ENCODE measurements at places on chromosomes 4 and X. TPM values are rescaled to one million over a fixed set of nuclear protein-coding genes. Genes with fewer than 3 reads are reported as not detected.

DNA sequence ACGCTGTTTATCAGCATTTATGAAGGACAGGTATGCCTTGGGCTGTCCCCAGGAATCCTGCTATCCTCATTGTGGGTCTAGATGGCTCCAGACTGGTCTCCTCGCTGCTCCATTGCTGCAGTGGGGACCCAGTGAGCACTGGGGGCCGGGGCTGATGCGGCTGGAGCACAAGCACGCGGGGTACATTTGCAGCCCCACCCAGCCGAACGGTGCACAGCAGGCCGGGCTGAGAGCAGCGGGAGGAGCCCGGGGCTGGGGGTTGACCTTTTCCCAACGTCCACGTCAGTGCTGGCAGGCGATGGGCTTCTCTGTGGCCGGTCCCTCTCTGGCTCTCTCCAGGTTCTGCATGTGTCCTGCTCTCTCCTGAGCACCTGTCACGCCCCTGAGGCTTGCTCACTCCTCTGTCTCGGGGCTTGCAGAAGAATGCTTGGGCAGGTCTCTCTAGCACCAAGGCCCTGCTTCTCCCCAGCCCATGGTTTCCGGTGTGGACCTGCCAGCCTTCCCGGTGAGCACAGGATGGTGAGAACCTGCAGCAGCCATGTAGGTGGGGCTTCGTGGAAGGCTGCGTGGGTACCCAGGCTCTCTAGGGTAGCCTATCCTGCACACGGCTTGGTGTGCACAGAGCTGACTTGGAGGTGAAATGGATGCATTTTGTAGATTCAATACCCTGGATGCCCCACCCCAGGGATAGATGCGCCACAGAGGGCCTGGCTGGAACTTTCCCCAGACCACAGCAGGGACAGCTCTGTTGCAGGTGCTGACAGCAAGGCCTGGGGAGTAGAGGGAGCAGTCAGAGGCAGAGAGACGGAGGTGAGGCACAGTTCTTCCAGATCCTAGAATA lies 89.1 kb upstream of the ADRA2C start:
- no peak for DNase-seq

- DNase-seq = no peak
These were observed 79.5 kb downstream of the RBM47 start for GRCh38 chr4:40550196-40550595.

DNA sequence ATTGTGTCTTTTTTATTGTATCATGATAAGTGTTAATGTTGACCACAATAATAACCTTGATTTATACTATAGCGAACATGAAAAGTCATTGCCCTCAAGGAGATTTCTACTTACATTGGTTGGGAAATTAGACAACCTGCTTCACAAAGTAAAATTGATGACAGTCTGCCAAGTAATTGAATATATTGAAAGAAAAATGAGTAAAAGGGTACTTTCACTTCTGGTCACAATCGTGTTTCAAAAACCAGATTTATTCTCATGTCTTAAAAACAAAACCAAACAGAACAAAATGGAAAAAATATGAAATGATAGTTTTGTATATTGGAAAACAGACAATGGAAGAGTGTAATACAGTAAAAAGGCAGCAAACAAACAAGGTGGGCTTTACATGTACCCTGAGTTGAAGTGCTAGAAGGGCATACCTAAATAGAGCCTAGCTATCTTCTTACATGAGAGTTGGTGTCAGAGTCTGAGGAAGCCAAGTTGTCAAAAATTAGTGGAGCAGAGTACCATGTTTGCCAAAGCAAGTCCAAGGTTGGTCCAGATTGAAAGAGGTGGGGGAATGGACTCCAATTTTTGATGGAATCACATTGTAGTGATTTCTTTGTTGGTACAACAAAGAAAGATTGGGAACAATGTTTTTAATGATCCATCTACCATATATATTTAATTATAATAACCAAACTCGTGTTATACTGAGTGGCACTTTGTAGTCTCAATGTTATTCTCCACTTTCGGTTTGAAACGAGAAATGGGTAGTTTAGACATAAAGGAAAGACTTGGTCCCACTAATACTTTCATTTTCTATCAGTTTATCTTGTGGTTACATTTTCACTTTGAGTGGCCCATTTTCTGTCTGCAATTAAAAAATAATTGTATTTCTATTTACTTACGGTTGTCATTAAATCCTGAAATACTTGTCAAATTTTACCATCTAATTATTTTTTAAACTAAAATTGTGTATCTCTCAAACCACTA lies 775.6 kb downstream of the STIM2 start:
- no peak for DNase-seq

- DNase-seq = no peak
These were observed 201.8 kb upstream of the LEF1 start for GRCh38 chr4:108370291-108371141.

GRCh38 chr4:154478547-154478946 lies 13.1 kb downstream of the DCHS2 start:
- DNase-seq = no peak

DNA sequence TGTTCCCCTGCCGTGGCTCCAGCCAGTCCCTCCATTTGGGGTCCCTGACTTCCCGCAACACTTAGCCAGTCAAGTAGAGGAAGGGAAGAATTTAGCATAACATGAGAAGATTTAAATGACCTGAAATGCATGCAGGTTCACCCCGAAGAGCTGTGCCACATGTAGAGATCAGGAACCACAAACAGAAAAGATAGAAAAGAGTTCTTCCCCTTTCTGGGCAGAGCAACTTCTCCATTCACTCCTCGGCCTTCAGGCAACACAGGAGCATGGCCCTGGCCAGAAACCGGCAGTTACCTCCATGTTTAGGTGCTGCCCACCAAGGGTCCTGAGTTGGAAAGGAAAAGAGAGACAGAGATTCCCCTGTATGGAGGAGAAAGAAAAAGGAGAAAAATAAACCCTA lies 5.2 kb downstream of the NLRP2B start:
- no peak for DNase-seq

DNA sequence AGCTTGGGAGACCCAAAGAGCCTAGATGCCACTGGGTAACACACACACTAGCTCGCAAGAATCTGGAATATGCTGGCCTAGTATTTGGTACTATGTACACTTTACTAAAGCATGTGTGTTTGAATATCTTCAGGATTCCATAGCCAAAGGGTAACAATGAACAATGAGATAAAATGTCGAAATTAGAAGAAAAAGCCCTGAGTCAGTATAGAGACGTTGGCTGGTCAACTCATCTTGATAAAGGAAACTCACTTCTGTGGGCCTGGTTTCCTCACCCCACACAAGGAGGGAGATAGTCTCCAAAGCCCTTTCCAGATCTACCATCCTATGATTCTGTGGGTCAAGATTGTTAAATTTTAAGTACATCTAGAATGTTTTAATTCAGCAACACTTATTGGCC lies 6.9 kb downstream of the ZDHHC9 start:
- no peak for DNase-seq

GRCh38 chr4:17635056-17635455 lies 20.6 kb downstream of the MED28 start:
- no peak for DNase-seq

DNA sequence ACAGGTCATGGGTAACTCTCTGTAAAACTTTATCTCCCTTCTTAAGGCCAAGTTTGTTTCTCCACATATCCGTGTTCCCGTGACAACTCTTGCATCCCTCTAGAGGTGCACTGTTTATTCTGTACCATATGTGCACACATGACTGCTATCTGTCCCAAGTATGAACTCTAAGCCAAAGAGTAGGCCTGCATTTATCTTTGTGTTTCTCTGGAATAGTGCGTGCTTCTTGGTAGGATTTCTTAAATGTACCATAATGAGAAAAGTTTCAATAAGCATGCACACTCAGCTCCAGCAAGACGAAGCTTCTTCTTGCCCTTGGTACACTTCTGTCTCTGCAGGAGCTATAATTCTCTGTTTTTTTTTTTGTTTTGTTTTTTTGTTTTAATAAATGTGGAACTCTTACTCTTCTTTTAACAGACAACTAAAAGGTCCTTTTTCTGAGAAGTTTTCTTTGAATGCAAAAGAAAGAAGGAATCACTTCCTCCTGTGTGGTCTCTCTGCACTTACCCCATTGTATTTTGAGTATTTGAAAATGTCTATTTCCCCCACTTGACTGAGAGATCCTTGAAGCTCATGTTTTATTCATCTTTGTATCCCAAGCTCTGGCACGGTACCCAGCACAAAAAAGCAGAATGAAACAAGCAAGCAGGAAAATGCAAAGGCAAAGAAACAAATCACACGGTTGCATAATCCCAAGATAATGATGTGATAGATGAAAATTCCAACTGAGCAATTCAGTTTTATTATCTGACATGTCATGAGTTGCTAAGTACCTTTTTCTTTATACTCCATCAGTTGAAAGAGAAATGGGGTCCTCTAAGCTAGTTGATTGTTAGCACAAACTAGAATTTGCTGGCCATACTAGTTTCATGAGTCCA lies 521.9 kb upstream of the BOD1L1 start:
- DNase-seq = no peak

DNA sequence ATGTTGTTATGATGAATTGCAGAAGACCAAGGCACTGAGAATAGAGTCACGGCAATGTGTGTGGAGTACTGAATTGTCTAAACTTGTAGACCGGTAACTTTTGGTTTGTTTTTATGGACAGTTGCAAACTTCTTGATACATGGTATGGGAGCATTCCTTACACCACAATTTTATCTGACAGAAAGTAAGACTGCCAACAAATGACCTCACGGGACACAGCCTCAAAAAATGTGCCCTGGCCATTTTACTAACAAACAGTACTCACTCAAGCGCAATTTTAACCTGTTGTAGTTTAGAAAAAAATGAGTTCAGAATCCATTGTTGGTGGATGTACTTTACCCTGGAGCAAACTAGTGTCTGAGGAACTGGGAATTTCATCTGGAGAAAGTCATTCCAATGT lies 321.2 kb downstream of the CAMK2D start:
- no peak for DNase-seq

- no peak for DNase-seq
These were observed 32.2 kb upstream of the PPARGC1A start for GRCh38 chr4:23922013-23922412.

DNA sequence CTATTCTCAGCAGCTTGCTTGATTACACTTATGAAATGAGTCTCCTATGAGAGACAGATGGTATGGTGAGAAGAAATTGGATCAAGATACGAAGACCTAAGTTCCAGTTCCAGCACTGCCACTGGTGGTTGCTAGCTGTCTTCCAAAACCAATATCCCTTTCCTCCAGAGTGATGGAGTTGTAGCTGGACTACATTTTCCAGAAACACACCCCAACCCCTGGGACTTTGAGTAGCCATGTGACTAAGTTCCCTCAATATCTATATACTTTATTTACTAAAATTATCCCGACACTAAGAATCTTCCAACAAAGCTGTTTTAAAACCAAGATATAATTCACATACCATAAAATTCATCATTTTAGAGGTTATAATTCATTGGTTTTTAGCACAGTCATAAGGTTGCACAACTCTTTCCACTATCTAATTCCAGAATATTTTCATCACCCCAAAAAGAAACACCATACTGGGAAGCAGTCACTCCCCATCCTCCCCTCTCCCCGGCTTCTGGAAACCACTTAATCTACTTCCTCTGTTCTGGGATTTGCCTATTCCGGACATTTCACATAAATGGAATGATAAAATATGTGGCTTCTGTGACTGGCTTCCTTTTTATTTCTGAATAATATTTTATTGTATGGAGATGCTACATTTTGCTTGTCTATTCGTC lies 118.0 kb downstream of the MANBA start:
- no peak for DNase-seq

DNA sequence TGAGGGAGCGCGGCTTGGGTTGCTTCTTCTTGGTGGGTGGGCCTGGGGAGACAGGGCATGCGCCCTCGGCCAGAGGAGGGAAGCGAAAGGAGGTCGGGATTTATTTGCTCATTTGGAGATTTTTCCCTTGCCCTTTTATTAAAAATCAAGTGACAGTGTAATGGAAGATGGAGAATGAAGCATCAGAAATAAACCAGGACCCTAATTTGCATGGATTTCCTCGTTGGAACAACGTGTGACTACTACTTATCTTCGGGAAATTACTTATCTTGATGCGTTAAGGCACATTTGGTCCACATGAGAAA lies 709 bp upstream of the CLOCK start:
- DNase-seq = no peak

- DNase-seq = no peak
These were observed 395.5 kb upstream of the BOD1L1 start for GRCh38 chr4:14023036-14023435.

- DNase-seq = no peak
These were observed 35.4 kb upstream of the CENPU start for GRCh38 chr4:184769141-184769765.

- DNase-seq = peak; percentile 58
These were observed 11.7 kb upstream of the GAGE10 start for GRCh38 chrX:49291615-49292337.

DNA sequence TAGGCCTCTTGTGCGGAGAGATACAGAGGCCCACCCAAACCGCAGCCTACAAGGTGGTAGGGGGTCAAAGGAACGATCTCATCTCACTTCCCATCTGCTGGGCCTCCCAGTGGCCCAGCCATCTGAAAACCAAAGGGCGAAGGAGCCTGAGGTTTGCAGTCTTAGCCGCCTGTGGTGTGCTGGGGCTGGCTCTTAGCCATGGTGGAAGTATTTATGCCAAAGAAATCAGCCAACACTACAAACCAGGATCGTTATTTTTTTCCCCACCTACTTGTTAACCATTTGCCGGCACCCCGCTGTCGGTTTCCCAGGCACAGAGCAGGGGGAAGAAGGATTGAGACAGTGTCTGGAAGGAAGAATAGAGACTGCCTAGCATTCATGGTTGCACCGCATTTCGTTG lies 30.9 kb upstream of the CDKL5 start:
- no peak for DNase-seq

DNA sequence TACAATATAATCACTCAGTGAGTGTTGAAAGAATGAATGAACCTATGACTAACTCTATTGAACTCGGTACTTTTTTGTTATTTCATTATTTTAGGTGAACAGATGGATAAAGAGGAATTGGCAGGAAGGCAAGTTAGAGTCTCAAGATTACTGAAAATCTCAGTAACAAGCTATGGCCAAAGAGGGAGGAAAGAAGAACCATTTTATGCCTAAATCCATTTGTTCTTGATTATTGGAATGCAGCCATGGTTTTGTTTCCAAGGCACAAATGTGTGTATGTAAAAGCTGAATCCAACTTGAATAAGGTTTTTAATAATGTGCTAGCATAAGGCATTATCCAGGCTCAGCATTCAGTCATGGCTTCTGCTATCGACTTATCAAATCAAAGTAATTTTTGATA lies 196.4 kb downstream of the DTHD1 start:
- no peak for DNase-seq

DNA sequence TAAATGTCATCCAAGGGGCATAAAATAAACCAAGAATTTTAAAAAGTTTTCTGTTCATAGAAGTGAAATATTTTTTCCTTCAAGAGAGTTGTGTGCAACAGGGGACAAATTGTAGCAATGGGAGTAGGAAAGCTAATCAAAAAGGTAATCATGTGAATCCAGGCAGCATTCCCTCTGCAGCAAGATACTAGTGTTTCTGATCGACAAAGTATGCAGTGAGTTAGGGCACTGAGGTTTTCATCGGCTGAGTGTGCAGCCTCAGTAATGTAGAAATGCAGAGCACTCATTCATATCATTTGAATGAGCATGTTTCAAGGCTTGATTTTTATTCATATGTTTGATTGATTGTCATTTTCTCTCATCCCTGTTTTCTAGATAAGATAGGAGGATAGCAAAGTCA lies 321.7 kb downstream of the PCDH7 start:
- no peak for DNase-seq

Gene TMPRSS11D
- not detected for total RNA-seq

Gene XAGE2
- not detected for total RNA-seq

Gene ETDB
- total RNA-seq = not detected

Gene PRICKLE3
- 11.0 TPM for total RNA-seq

Gene CCKAR
- not detected for total RNA-seq

Gene ERVMER34-1
- 3.2 TPM for total RNA-seq

Gene SLC25A31
- not detected for total RNA-seq

Gene SLC10A7
- total RNA-seq = 10.6 TPM

Gene GCNA
- total RNA-seq = 5.3 TPM

Gene GRIA3
- total RNA-seq = not detected

Gene SRPK3
- 0.12 TPM for total RNA-seq

Measured in NCI-H460 (cell line).